ENCODE measurements at places on chromosomes 16 and 17.

DNA sequence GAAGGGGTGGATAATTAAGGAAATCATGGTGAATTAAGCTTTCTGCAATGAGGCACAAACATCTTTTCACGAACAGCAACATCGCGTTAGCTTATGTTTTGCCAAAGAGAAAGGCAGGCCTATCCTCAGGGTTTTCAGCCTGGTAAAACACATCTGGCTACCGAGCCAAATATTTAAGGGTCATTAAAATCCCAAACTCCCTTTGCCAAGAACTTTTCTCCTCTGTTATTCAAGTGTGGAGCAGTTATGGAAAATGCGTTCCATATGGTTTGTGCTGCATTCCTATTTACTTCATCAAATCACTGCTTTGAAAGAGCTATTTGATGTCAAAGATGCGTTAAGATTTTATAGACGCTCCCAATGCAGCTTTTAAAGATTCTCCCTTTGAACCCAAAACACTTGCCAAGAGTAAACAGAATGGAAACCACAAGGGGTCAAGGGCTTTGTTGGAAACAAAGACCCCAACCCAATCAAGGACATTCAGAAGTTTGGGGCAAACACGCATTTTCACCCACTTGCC lies 308.3 kb upstream of the CDH5 start:
- DNase-seq, result no peak

- no peak for DNase-seq
These were observed 3.2 kb downstream of the ADORA2B start for GRCh38 chr17:15947976-15948752.

DNA sequence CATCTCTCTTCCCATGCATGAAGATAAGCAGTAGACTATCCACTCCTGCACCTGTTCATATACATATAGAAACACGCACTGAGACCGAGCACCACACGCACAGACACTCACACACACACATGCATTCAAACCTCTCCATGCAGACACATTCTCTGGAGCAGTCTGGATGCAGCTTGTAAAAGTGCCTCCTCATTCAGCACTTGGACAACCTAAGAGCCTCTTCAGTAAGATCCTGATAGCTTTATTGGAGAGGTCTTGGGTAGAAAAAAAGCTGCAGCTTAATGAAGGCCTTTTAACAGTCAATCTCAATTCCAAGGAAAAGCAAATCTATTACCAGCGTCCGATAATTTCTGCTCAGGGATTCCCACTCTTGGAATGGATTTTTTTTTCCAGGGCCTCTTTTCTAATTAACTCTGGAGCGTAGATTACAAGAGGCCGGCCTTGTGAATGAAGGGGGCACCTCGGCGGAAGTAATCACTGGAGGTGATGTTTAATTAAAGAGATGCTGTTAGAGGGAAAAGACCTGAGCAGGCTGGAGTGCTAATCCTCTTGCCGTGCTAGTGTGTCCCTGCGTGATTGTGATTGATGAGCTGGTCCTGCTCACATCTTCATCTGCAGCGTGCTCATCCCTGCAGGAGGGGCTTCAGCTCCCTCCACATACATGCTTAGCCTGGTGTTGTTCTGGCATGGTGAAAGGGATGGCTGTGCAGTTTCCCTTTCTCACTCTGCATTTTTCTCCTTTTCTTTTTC lies 155.1 kb downstream of the RBFOX1 start:
- no peak for DNase-seq

GRCh38 chr17:79457889-79458288 lies 153.0 kb downstream of the RBFOX3 start:
- DNase-seq, result no peak

GRCh38 chr16:49631187-49632041 lies 224.5 kb downstream of the ZNF423 start:
- no peak for DNase-seq

- no peak for DNase-seq
These were observed 435.0 kb downstream of the MAF start for GRCh38 chr16:79165506-79165905.

GRCh38 chr17:17350491-17351355 lies 47.5 kb downstream of the NT5M start:
- DNase-seq, result no peak

- DNase-seq, result peak; percentile 74
These were observed 4.4 kb upstream of the HIC1 start for GRCh38 chr17:2050300-2051060.

GRCh38 chr16:85908444-85908843 lies 9.5 kb downstream of the IRF8 start:
- DNase-seq, result no peak

GRCh38 chr16:4404247-4404966 lies 12.0 kb downstream of the CORO7 start:
- DNase-seq, result peak; percentile 9

DNA sequence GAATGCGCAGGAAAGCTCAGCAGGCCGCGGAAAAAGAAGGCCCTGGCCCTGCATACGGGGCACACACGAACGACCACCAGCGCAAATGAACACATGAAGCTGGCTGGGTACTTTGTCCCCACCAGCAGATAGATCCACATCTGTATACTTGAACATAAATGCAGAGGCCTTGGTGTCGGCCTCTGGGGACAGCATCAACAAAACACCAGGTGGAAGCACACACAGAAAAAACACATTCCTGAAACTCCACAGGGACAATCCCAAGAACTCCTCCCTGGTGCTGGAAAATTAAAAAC lies 606 bp upstream of the ZBTB4 start:
- no peak for DNase-seq

GRCh38 chr16:15055141-15056053 lies 477 bp downstream of the NTAN1 start:
- DNase-seq, result no peak

- DNase-seq, result no peak
These were observed 33.8 kb downstream of the CACNA1G start for GRCh38 chr17:50594128-50594823.

Measured in NCI-H1436 (cell line).